ENCODE measurements at places on chromosomes 4 and X. TPM values are rescaled to one million over a fixed set of nuclear protein-coding genes. Genes with fewer than 3 reads are reported as not detected.

KDR gene
- not detected for total RNA-seq

- no peaks in the 10 kb centered on the region for H3K36me3 ChIP-seq
- H3K27ac ChIP-seq: peak overlapping the region; percentile 86
- H3K4me1 ChIP-seq: peaks cover 18% of the 10 kb centered on the region
- H3K27me3 ChIP-seq: no peaks in the 10 kb centered on the region
- DNase-seq: peak; percentile 3
- H3K4me3 ChIP-seq: peak overlapping the region; percentile 90
Measured at GRCh38 chr4:142567199-142567598, 278.9 kb downstream of the INPP4B start.

DNA sequence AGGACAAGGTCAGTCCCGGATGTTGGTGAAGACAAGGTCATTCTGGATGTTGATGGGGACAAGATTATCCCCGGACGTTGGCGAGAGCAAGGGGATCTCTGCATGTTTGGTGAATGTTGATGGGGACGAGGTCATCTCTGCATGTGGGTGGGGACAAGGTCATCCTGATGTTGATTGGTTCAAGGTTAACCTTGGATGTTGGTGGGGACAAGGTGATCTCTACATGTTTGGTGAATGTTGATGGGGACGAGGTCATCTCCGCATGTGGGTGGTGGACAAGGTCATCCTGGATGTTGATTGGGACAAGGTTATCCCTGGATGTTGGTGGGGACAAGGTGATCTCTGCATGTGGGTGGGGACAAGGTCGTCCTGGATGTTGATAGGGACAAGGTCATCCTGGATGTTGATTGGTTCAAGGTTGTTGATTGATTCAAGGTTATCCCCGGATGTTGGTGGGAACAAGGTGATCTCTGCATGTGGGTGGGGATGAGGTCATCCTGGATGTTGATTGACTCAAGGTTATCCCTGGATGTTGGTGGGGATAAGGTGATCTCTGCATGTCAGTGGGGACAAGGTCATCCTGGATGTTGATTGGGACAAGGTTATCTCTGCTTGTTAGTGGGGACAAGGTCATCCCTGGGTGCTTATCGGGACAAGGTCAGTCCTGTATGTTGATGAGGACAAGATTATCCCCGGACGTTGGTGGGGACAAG is 28.8 kb upstream of the PLCXD1 start:
- no peak for DNase-seq
- H3K4me1 ChIP-seq: peaks cover 22% of the 10 kb centered on the region
- no peaks in the 10 kb centered on the region for H3K27me3 ChIP-seq
- H3K27ac ChIP-seq: peak overlapping the region; percentile 67
- peak overlapping the region; percentile 13 for H3K4me3 ChIP-seq

DNA sequence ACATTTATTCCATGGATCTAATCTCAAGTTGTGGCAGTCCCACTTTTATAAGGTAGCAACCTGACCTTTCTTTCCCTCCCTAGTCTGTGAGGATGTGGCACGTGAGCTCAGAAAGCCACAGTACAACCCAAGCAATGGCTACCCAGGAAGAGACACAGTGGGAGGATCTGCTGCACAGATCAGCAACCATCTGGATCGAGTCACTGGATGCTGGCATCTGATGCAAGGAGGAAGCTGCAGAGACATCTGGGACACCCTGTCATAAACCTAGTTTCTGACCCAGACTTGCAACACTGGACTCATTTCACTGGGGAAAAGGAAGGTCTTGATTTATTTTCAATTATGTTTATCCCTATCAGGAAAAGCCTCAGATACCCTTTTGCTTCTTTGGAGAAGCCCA is 327.1 kb downstream of the PAPSS1 start:
- H3K27ac ChIP-seq: no peak overlapping the region
- H3K4me1 ChIP-seq: no peaks in the 10 kb centered on the region

DCLK2 gene
- not detected for total RNA-seq
